ENCODE measurements at places on chromosomes 5 and 9.
A peak's percentile ranks its signal among the peaks of the same experiment; 100 is the strongest.

DNA sequence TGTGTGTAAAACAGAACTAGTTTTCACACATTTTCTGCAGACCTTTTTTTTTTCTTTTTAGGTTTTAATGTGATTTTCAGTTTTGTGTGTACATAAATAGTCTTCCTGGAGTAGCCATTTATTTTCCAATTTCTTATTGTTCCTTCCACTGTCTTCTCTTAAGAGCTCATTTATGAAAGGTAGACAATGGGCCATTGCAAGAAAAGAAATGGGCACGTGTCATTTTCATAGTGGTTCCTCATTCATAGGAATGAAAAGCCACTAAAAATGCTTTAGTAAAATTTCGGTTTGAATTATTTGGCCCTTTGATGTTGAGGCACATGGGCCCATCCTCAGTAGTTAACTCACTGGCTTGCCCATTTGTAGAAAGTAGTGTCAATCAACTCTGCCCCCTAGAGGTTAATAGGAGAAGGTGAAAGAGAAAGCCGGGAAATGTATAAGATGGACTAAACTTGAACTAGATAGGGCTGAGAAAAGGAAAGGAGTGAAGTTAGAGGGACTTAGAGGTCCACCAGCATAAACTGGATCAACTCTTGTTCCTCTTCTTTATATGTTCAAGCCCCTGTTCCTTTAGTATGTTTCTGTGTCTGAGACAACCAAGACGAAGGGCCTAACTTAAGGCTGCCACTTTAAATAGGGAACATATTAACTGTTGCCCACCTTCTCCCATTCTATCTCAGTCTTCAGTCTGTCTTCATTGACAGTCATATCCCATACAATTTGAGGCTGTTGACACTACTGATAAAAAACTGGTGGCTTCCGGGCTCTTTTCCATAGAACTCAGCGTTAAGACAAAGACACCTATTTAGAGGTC lies 72.6 kb downstream of the SMARCA2 start:
- DNase-seq, result peak; percentile 12

- no peak for DNase-seq
These were observed 18.3 kb upstream of the LPAR1 start for GRCh38 chr9:111056538-111056937.

DNA sequence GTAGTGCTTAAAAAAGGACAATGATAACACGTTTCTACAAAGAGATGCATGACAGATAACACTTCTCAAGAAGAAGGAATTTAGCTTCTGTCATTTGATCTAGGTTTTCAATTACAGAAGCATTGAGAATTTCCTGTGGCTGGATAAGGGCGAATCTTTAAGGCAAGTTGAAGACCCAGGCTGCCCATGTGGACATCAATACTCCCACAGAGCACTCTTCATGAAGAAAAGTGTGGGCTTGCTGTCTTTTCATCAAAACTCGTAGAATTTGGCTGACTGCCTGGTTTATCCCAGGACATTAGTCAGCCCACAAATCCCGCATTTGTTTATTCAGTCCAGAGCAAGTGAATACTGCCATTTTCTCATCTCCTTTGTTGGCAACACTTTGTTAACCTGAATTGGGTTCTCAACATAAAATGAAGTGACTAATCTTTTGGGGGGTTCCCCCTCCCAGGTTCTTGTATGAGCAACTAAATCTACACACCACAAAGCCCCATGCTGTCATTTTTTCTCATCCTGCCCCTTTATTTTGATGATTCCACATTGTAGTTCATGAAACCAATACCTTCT lies 43.4 kb upstream of the CDKN2B start:
- DNase-seq, result peak; percentile 97

DNA sequence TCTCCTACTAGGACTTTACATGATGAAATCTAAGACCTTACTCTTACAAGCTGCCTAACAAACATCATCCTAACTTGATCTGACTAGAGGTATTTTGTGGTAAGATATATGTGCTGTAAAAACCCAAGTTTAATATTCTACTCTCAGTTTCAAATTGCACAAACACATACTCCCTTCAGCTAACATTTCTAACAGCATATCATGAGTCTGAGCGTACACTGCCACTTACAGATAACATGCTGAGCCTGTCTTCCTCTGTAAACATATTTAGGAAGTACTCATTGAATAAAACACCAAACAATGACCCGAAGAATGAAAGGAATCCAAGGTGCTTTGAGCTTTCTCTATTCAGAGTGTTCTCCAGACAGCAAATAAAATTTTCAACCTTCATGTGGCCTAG lies 7.9 kb upstream of the ESM1 start:
- no peak for DNase-seq

- no peak for DNase-seq
These were observed 140.5 kb upstream of the TUT7 start for GRCh38 chr9:86494644-86495111.

- no peak for DNase-seq
These were observed 65.5 kb downstream of the INSYN2B start for GRCh38 chr5:169914766-169915165.

- DNase-seq, result no peak
These were observed 15.0 kb downstream of the GLIPR2 start for GRCh38 chr9:36151316-36152210.

Data from epithelial cell of proximal tubule (primary cell).